ENCODE measurements at places on chromosomes 2 and 18.

DNA sequence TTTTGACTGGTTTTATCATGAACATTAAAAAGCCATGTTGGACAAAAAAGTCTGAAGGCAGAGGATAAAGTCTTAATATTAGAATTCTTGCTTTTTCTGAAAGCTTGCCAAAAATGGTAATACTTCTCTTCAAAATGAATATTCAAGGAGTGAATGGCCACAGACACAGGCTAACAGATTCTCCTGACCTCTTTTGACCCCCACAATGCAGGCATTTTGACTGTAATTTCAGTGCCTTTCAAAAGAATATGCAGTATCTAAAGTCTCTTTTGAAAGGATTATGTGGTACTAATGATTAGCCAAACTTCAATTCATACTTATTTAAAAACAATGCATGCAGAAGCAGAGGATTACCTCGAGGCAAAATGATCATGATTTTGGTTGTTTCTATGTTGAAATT is 557.8 kb upstream of the GCFC2 start:
- no peak for DNase-seq

- no peak for DNase-seq
Observed at GRCh38 chr2:118599141-118599540, 248.3 kb downstream of the EN1 start.

- DNase-seq, result no peak
Observed at GRCh38 chr2:9107168-9108025, 99.2 kb upstream of the ASAP2 start.

GRCh38 chr2:97816411-97816810 is 103.0 kb downstream of the ZAP70 start:
- no peak for DNase-seq

- DNase-seq, result no peak
Observed at GRCh38 chr18:57014772-57015413, 132.0 kb upstream of the BOD1L2 start.

GRCh38 chr2:62208758-62209114 is 12.8 kb downstream of the B3GNT2 start:
- DNase-seq, result no peak

DNA sequence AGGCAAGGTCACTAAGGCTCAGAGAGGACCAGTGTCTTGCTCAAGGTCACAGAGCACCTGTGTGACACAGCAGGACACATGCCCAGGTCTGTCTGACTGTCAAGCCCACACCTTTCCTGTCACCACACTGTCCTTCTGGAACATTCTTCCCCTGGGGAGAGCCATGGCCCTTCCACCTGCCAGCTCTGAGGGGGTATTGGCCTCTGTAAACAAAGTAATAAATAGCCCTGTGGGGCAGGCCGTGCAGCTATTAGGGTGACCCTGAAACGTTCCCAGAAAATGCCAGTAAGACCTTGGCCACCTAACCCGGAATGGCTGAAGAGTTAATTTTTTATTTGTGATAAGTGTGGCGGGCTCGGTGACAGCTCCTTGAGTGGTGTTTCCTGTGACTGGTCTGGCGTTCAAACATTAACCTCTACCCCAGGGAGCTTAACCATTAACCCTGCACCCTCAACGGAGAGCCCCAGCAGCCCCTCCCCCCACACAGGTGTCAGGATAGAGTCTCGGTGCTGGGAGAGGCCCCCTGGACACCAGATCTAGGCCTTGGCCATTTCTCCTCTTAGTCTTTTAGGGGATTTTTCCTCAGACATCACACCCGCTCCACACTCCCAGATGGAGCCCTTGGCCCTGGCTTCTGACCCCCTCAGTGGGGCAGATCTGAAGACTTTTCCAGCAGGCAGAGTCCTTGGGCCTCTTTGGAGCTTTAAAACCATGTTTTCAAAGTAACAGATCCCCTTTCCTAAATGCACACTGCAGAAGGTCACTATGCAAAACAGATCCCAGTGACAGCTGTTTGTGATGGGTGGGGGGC is 36.6 kb downstream of the SCTR start:
- no peak for DNase-seq

- DNase-seq, result no peak
Observed at GRCh38 chr2:66576561-66577320, 141.8 kb downstream of the MEIS1 start.

DNA sequence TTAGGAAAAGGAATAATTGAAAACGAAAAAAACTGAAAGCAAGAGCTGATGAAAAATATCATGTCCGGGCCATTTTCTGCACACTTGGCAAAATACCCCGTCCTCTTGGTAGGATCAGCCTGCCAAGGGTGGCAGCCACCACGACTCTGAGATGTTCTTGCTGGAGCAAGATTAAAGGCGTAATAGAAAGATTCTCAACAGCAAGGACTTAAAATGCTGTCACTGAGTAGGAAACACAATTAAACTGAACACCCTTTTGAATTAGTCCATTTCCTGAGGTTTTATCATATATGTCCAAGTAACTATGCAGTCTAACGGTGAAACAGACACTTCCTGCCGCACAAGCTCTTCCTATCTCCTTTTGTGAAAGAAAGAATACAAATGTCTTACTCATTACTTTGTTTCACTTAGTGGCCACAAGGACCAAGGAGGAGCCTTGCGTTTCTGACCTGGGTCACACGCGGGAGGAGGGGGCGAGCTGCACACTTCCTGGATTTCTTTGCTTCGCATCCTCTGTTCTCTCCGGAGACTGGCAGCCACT is 222.7 kb downstream of the PIEZO2 start:
- no peak for DNase-seq

DNA sequence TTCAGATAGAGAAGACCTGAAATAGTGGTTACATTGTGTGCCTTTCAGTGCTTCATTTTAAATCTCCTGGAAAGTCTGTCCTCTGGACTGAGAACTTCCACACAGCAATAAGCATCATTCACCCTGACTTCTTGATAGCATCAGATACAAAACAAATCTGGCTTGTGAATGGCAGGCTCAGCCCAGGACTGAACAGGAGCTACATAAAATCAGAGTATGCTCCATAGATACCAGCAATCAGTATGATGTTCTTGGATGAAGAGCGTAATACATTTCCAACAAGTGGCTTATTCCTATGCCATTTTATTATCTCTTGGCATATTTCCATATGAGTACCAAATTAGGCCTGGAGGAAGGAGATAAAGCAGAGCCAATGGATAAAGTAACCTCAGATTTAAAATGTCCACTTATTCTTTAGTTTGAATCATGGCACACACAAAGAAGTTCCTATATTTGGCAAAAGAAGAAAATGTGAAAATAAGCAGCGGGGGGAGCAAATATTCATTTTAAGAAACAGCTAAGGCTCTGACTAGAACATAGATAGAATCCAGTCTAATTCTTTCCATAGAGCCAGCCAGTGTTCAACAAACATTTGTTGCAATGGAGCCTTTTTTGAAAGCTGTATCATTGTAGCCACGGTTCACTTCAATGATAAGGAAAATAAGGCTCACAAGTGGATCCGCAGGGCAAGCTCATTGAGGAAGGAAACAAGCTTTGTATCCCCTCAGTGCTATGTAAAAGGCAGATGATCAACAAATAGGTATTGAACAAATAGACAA is 230.8 kb upstream of the CHAC2 start:
- DNase-seq, result no peak

DNA sequence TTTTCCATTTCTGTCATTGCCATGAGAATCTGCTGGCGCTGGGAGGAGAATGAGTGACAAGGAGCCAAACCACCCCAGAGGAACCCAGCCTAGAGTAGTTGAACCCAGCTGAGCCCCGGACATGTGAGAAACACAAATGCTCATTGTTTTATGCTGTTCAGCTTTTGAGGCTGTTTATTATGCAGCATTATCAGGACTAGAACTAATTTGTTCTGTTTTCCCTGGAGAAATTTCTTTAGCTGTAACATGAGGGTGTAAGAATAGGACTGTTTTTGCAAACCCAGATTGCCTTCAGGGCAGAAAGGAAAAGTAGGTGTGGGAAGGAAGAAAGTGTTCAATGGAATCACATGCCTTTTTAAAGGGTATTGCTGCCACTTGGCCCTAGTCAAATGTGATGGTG is 28.5 kb upstream of the DOCK10 start:
- DNase-seq, result no peak

GRCh38 chr2:46565364-46565763 is 86.0 kb downstream of the TMEM247 start:
- DNase-seq, result no peak

- no peak for DNase-seq
Observed at GRCh38 chr2:17620841-17621240, 80.3 kb downstream of the VSNL1 start.

- DNase-seq, result no peak
Observed at GRCh38 chr2:142983174-142983573, 105.7 kb downstream of the KYNU start.

- DNase-seq, result no peak
Observed at GRCh38 chr2:45743531-45744396, 92.3 kb downstream of the PRKCE start.

GRCh38 chr2:80322311-80322920 is 17.9 kb upstream of the LRRTM1 start:
- DNase-seq, result no peak

DNA sequence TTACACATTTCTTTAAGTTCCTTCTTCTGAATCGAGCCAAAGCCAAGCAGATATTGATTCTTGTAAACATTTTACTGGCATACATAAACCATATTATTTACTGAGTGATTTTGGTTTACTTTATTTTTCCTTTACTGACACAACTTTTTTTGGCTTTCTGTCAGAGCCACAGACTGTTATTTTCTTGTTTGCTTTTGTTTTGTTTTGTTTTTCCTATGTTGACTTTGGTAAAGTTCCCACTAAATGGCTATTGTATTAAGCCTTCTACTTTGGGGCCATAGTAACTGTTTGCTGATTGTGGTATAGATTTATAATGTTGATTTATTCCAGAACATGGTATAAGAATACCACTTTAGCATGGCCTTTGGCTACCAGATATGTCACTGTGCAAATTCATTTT is 419.4 kb downstream of the DCDC2C start:
- no peak for DNase-seq

- no peak for DNase-seq
Observed at GRCh38 chr18:32368991-32369390, 101.7 kb downstream of the GAREM1 start.

GRCh38 chr2:11896386-11896785 is 150.0 kb downstream of the LPIN1 start:
- DNase-seq, result no peak
